Fibroblast of pulmonary artery (primary cell): ENCODE measurements at places on chromosomes 4 and X.

GRCh38 chr4:158571736-158572135 is 50.1 kb downstream of the RXFP1 start:
- DNase-seq, result no peak

- peak; percentile 91 for DNase-seq
These were observed 492.9 kb downstream of the SPRY1 start for GRCh38 chr4:123889507-123889906.

DNA sequence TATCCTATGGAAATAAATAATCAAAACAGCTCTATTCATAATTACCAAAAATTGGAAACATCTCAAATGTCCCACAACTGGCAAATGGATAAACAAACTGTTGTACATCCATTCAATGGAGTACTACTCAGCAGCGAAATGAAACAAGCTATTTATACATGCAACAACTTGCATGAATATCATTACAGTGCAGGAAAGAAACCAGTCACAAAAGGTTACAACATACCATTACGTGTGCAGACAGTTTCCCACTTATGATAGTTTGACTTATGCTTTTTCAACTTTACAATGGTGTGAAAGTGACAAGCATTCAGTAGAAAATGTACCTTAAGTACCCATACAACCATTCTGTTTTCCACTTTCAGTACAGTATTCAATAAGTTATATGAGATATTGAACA is 82.3 kb downstream of the NEK1 start:
- DNase-seq, result no peak

- DNase-seq, result peak; percentile 80
These were observed 120.3 kb downstream of the RASL11B start for GRCh38 chr4:52982255-52982945.

DNA sequence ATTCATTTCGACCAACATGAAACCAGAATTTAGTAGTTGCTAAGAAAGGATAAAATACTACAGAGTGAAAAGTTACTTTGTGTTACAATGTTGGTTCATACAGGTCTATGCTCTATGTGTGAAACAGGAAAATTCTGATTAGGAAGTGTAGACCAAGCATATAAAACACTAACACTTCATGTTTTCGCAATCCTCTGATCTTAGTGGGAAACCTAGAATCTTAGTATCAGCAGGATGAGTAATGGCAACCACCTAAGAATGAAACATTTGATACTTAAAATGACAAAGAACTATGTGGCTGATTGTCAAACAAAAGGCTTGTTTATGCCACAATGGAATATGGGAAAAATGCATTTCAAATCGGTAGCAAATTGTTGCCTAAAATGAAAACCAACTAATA is 116.1 kb downstream of the AMMECR1 start:
- no peak for DNase-seq

DNA sequence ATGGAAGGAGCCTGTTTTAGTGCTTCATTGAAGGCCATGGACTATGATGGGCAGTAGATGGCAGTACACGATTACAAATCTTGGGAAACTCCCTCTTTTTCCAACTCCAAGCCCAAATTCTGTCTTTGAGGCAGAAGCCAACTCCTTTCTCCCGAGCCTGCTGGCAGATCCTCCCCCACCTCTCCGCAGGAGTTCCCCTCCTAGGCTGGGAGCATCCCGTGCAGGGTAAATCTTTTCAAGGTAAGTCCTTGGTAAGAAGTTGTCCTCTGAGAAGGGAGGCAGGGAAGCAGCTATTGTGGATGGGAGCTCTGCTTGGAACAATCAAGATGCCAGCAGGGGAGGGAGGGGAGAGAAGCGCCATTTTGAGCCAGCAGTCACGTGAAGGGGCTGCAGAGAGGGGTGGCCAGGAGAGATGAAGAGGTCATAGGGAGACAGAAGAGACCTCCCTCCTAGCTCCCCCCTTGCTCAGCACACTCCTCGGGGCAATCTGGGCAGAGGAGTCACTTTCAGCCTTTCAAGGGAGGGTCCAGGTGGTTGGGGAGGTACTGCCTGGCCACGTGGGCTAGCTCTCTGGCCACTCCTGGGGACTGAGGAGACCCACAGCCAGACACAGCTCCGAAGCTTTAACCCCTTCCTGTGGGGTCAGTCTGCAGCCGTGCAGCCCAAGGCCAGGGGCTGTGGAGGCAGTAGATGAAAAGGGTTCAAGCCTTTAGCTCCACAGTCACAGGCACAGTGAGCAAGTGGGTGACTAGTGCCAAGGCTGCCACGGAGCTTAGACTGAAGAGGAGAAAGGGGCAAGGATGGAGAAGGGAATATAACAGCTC is 9.6 kb downstream of the CC2D2A start:
- peak; percentile 94 for DNase-seq

DNA sequence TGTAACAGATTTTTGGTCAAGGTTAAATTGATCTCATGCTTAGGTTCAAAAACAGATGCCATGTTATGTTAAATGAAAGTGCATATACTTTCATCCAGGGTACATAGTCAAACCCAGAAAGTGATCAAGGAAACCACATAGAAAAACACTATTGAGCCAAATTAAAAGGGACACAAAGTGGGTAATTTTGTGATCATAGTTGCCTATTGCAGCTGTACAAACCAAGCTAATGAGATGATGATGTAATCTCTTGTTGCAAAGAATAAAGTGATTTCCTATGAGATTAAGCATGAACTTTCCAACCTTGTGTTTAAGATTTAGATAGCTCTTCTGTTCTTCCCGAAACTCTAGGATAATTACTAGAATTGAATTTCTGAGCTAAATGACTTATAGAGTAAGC is 20.2 kb upstream of the LIMCH1 start:
- no peak for DNase-seq

DNA sequence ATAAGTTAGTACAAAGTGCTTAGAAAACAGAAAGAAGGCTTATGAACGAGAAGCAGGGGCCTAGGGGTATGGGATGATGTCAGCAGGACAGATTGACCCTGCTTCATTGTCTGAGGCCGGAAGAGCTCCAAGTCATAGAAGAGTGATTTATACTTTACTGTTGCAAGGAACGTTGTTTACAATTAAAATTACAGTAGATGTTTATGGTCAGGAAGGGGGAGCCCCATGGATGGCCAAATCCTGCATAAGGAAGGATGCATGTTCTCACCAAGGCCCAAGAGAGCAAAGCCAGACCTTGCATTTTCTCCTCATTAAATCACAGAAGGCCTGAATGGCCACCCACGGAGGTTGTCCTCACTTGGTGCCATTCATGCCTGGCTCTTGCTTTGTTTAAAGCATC is 115.3 kb downstream of the LDB2 start:
- peak; percentile 72 for DNase-seq
